ENCODE measurements at places on chromosomes 2 and 18.

DNA sequence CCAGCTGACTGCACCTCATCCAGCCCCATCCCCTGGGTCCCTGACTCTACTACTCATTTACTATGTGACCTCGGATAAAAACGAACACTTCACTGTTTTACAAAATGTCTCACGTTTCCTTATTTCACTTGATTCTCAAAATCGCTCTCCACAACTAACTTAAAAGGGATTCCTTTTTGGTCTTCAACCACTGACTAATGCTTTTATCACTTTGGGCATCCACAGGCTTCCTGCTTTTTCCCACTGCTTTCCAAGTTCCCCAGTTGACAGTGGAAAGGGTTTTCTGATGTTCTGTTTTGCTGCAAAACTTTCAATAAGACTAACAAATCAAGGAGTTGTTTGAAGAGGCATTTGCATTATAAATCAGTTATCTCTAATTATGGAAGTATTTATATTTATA, 24.1 kb downstream of the EIF2AK3 start:
- DNase-seq = no peak

GRCh38 chr2:219056896-219057708, 3.6 kb downstream of the IHH start:
- DNase-seq = no peak

- DNase-seq = no peak
Measured at GRCh38 chr2:56127463-56128152, 56.2 kb upstream of the CCDC85A start.

- no peak for DNase-seq
Measured at GRCh38 chr18:63291278-63291677, 28.3 kb downstream of the BCL2 start.

DNA sequence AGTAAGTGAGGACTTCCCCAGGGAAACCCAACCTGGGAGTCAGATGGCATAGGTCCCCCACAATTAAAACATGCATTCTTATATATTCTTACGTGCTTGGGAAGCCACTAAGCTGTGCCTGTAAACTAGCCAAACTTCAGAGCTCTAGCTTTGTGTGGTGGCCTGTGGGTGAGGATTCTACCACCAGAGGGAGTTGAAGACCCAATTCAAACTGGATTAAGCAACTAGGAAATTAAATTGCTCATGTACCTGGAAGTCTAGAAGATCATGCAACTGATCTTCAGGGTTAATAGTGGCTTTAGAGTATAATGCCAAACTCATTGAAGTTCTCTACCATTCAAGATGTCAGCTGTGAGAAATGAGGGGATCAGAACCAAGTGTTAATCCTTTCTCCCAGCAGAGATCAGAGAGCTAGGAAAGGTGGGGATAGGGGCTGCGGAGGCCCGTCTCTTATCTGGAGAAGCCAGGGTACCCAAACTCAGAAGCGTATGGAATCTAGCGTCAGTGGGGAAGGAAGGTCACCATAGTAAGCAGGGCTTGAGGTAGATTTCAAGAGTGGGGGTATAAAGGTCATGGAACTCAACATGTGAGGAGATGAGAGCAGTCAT, 53.2 kb upstream of the CCDC85A start:
- no peak for DNase-seq

DNA sequence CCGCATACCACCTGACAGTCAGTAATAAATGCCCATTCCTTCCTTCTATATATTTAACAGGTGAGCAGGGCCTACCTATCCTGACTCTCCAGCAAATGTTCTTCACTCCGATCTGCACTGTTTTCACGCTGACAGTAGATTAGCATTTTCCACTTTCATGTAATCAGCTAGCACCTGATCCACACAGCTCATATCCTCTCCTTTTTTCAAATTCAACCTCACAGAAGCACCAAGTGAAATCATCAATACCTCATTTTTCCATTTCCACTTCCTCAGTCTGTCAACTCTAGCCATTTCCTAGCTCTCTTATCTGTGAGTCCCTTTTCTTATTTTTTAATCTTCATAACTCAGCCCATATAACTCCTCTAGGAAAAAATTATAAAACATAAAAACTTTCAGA, 402.8 kb downstream of the ZEB2 start:
- no peak for DNase-seq

DNA sequence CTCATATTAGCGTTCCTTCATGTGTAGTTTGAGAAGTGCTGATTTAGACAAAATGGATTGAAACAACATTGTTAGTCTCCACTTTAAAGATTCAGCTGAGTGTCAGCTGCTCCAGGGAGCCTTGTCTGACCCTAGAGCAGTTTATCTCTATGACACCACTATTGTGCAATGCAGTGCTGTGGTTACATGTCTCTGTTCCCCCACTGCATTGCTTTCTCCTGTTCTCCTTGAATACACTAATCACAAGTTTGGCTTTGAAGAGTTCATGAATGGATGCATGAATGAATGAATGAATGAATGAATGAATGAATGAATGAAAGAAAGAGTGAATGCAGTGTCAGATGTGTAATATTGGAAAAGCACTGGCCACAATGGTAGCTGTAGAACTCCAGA, 38.3 kb downstream of the GCG start:
- DNase-seq = peak; percentile 45

DNA sequence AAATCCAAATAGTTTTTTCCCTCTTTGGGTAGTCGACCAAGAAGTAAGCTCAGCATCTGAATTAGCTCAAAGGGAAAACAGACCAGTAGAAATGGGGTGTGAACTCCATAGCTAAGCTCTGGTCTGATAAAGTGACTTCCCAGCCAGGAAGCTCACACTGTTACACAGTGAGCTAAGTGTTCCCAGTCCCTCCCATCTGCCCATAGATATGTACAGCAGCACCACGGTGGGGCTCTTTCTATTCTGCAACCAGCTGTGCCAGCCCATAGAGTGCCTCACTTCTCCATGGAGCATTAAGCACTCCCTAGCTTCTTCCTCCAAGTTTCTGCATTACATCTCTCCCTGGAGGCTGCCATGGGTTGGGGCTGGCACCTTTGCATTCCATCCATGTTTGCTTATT, 27.6 kb upstream of the NEMP2 start:
- DNase-seq = no peak

DNA sequence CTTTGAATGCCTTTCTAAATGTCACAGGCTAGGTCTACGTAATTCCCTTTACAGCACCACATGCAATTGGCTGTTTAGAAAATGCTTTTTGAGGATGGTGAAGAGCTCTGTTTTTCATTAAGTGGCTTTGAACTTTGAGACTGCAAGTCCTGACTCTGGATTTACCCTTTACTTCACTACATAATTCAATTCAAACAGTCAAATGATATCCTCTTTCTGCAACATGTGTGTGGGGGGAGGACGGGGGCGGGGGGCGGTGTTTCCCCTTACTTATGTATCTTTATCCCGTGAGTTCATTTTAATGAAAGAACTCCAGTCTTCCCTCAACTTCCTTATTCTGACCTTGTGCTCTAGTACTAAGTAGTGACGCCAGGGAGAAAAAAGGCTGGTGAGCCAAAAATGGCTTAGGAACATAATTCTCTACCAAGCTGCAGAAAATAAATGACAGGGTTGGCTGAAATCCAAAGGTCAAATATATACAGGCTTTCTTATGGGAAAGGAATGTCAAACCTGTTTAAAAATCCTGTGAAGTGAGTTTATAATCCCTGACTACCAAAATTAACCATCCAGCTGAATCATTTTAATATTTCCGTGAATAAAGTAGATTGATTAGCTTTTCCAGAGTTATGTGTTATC, 119.6 kb downstream of the SLC8A1 start:
- no peak for DNase-seq

DNA sequence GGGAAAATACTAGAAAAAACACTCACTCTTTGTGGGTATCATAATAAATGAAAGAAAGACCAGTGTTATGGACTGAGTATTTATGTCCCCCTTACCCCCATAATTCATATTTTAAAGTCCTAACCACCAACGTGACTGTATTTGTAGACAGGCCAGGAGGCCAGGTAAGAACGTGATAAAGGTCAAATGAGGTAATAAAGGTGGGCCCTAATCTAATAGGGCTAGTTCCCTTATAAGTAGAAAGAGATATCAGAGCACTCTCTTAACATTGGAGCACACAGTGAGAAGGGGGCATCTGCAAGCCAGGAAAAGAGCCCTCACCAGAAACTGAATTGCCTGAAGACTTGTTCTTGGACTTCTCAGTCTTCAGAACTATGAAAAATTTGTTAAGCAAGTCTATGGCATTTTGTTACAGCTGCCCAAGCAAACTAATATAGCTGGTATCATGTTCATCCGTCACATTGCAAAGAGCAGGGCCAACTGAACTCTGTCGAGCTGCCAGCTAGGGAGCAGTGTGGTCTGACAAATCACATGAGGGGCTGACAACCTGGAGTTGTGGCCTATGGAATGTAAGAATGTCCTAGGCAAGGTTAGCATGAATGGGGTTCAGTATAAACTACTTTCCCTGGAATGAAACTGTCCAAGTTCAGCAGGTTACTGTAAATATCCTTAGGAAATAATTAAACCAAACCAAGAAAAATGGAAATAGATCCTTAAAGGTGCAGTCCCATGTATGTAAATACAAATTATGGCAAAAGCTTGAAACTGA, 280.9 kb downstream of the ZNF385B start:
- no peak for DNase-seq
